ENCODE measurements at places on chromosomes 16 and 17. TPM values are rescaled to one million over a fixed set of nuclear protein-coding genes. Genes with fewer than 3 reads are reported as not detected.

DNA sequence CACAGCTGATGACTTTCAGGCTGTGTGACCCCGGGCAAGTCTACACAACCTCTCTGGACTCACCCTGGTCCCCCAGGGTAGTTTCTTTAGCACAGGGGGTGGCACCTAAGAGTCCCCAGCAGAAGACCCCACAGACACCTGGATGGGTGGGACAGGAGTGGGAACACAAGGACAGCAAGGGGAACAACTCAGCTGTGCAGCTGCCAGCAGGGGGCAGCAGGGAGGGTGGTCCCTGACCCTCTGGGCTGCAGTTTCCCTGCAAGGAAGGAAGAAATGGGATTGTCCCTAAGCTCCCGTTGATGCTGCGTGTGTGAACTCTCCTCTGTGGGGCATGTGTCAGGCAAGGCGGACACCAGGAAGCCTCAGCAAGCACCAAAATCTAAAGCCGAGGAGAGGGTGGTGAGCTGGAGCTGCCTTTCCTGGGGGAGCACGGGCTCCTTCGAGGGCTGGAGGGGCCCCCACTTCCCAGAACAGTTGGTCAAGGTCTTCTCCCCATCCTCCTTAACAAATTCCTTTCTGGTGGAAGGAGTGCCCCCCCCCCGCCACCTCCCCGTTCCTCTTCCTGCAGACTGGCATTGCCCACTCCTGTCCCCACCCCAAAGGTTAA lies 24.1 kb upstream of the CDH5 start:
- no peak for DNase-seq

DNA sequence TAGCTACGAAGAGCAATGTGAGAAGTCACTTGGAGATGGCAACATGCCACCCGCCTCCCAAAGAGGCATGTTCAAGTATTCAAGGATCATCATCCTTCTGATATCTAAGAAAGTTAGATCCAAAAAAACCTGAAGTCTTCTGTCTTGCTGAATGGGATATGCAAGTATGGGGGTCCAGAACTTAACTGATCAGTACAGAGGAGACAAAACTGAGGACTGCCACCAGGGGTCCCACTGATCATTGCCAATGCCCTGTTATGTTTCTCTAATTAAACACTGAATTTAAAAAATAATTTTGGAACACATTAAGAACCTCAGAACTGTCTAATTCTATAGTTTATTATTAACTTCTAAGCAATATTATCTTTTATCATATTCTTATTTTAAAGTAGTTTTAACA lies 99.7 kb downstream of the CDH8 start:
- no peak for DNase-seq

DNA sequence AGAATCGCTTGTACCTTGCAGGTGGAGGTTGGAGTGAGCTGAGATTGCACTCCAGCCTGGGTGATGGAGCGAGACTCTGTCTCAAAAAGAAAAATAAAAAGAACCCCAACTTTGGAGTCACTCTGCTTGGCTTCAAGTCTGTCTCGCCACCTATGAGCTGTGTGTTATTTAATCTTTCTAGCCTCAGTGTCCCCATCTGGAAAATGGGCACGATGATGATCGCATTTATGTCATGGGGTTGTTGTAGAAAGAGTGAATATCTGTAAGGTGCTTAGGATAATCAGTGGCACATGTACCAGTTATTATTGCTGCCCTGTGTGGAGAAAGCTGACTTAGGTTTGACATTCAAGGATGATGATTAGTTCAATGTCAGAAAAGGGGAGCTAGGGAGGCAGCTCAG lies 319.4 kb downstream of the XYLT1 start:
- DNase-seq, result no peak

DNA sequence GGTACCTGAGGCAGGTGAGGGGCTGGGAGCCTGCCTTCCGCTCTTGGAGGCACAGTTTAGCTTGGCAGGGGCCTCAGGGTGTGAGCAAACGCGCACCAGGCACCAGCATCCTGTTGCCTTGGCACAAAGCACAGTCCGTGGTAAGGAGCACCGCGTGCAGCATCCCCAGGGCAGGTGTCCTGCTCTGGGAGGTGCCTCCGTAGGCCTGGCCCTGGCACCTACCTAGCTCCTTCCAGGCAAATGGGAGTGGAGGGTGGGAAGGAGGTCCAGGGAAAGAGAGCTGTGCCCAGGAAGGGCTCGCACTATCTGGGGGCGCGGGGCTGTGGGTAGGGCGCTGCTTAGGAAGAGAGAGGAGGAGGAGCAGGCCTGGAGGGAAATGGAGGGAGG lies 3.1 kb upstream of the GSE1 start:
- DNase-seq, result peak; percentile 17

DNA sequence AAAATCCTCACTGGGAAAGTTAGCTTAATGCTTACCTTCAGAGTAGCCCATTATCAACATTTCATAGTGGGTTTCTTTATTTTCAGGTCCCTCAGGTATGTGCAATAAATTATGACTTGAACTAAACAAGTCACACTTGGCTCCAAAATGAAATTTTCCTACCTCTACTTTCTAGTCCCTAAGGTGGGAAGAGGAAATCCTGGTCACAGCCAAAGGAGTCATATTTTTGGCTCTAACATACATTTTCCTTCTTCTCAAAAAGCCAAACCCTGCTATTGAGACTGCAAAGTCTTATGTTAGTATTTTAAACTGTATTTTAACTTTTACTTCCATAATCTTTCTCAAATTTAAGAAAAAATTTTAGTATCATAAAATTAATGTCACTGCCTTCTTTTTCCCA lies 128.9 kb downstream of the BRIP1 start:
- no peak for DNase-seq

- DNase-seq, result no peak
These were observed 9.3 kb downstream of the MAP2K3 start for GRCh38 chr17:21293831-21294210.

GRCh38 chr16:24102209-24102660 lies 153.9 kb upstream of the CACNG3 start:
- DNase-seq, result no peak

DNA sequence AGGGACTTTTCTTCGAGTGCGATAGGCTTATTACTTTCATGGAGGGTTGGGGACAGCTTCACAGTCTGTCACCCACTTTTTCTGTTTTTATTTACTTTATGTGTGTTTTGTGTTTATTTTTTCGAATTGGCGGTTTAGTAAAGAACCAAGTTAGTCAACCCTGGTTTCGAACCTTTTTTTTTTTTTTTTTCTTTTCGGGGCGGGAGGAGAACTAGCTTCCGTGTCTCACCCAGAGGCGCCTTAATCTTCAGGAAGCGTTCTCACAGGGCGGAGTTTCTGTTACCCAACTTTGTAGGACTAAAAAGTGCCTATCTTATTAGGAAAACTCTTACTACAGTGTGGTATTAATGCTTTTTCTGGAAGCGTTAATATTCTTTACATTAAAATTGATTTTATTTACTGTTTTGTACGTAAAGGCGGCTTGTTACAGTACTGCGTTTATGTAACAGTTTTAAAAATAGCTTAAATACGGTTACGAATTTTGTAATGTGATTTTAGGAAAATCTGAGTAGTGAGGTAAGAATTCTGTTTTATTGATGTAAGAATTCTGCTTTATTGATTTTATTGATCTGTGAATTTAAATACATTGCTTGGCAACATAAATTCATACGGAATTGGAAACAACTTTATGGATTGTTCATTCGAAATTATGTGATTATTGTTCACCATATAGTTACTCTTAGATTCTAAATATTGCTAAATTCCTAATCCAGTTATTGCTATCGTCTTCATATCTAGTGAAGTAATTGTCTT lies 885 bp downstream of the ZNF207 start:
- peak; percentile 58 for DNase-seq

GRCh38 chr17:67639555-67639954 lies 78.2 kb upstream of the NOL11 start:
- DNase-seq, result no peak

DNA sequence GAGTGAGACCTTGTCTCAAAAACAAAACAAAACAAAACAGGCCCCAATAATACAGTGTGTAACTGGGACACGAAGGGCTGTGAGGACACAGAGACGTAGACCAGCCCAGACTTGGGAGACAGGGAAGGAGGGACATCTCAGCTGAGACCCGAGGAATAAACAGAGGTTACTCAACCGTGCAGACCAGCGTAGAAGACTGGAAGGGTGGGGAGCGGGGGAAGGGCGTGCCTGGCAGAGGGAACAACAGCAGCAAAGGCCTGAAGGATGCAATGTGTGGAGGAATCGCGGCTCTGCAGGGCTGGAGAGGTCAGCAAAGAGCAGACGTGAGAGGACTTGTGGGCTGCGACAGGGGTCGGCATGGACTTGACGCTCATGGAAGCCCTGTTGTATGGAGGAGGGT lies 11.6 kb upstream of the CES4A start:
- no peak for DNase-seq

DNA sequence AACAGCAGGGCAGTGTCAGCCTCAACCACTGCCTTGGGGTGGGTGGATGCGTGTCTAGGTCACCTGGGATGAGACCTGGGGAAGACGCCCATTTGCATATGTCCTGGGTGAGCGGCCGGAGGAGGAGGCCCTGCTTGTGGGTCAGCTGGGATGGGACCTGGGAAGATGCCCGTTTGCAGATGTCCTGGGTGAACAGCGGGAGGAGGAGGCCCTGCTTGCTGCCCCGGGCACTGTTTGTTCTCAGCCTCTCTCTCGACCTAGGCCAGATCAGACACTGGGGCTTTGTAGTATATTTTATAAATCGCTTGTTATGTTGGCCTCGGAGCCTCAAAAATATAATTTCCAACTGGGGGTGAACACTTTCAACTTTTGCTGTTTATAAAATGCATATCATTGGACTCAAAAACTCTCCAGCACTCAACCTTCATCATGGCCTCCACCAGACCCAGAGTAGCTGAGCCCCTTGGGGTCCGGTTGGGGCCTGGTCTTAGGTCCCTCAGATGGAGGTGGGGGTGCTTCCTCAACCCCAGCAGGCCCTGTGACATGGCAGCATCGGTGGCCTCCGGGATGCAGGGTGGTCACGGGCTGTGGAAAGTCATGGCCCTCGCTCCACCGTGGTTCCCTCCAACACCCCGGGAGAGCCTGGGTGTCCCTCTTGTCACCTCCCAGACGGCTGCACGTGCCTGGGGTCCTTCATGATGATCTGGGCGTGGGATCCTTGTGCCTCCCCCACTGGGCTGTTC lies 17.3 kb downstream of the DBNDD1 start:
- no peak for DNase-seq

DNA sequence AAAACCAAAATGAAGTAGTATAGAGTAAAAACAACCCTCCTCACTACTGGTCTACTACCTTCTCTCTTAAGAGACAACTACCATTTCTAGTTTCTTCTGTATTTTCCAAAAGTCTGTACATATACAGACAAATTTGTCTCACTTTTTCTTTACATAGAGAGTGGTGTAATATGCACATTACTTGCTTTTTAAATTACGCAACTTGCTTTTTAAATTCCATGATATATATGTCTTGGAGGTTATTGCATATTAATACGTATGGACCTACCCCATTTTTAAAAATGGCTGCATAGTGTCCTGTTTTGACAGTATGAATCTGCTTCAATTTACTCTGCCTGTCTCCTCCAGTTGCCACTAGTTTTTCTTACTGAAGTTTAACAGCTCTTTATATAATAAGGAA lies 42.5 kb upstream of the AQP8 start:
- DNase-seq, result no peak

DNA sequence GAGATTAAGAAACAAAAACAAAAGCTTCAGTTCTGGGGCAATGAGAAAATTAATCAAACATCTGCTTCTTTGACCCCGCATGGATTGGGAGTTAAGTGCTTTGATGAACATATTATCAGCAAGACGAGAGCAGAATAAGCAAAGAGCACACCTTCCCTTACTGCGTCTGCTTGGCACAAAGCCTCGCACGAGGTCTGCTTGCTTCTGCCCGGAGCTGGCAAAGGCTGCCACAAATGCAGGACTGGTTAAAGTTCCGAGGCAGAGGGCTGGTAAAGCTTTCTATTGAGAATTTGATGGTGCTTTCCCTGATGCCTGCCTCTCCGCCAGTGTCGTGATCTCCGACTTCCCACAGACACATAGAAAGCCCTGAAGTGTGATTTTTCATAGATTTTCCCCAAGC lies 17.0 kb downstream of the VAT1L start:
- no peak for DNase-seq

DNA sequence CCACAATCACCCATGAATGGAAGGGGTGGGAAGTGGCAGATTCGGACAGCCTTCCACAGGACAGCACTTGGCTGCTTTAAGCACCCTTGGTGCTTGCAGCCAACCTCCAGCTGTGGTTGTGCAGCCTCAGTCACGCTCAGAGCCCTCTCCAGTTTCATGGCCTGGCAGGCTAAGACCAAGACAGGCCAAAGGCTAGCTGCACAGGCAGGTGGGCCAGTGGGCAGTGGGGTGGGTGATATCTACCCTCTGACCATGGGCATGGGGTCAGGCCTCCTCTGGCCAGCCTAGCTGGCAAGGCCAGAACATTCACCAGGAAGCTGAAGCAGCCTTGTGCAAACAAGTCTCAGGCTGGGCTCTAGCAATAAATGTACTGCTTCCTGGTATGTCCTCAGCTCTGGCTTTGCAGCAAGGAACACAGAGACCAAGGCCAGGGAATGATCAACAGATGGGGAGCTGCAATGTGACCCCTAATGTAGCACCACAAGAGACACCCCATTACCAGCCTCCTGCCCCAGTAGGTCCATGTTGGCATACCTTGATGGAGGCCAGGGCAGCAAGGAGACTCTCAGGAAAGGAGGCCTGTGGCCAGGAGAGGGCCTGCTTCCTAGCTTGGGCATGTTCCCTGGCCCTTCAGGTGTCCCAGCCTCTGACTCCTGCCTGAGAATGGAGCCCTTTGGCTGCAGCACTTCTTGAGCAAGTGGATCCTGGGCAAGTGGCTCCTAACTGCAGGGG lies 20.9 kb downstream of the HSD11B2 start:
- no peak for DNase-seq

GRCh38 chr16:70663524-70664324 lies 17.4 kb downstream of the IL34 start:
- DNase-seq, result no peak

DNA sequence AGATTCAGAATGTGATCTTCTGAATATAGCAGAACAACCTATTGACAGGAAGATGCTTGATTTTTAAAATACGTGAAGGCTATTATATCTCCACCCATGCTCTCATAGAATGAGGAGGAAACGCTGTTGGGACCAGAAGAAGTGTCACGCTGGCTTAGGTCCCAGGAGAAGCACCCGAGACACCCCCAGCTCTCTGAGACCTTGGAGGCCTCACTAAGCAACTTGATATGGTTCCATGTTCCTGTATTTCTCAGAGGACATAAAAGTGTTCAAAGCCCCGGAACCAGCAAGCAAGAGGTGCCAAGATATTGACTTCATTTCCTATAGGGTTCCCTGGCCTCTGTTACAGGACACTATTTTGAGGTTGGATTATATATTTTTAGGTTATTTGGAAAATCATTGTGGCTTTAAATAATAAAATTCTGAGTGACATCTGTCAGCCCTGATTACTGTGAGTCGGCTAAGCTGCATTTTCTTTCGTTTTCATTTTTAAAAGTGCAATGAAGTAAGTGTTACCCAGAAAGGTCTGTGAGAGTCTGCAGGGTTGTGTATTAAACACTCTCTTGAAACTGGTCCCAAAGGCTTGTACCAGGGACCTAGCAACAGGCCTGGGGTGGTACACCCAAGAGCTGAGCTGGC lies 400.0 kb downstream of the SOX9 start:
- no peak for DNase-seq

GRCh38 chr17:40986920-40987319 lies 2.8 kb upstream of the KRT40 start:
- no peak for DNase-seq

NDE1 gene
- 37.0 TPM for total RNA-seq

SOX8 gene
- total RNA-seq, result not detected

ASIC2 gene
- not detected for total RNA-seq

KRTAP16-1 gene
- not detected for total RNA-seq

PDIA2 gene
- total RNA-seq, result not detected
